SJCRH30 (cell line): ENCODE measurements at places on chromosomes 7 and 10. TPM values are rescaled to one million over a fixed set of nuclear protein-coding genes. Genes with fewer than 3 reads are reported as not detected.

DNA sequence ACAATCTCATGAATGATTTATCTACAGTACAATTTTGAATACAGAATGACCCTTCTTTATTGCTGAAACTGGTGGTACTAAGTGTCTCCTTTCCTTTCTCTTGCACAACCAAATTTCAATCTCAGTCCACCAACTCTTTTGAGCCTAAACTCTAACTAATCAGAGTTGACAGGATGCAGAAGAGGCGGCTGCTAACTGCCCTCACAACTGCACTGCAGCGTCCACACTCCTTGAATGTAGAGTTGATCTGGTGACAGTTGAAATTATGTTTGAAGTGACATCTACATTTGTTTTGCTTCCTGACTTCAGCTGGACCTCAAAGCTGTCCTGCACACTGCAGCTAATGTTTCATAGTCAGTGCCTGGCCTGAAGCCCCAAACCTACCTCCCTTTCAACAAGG, 139.6 kb downstream of the ZMYND11 start:
- no peak for DNase-seq

C10orf105 gene
- total RNA-seq = not detected in 2 replicates

DNA sequence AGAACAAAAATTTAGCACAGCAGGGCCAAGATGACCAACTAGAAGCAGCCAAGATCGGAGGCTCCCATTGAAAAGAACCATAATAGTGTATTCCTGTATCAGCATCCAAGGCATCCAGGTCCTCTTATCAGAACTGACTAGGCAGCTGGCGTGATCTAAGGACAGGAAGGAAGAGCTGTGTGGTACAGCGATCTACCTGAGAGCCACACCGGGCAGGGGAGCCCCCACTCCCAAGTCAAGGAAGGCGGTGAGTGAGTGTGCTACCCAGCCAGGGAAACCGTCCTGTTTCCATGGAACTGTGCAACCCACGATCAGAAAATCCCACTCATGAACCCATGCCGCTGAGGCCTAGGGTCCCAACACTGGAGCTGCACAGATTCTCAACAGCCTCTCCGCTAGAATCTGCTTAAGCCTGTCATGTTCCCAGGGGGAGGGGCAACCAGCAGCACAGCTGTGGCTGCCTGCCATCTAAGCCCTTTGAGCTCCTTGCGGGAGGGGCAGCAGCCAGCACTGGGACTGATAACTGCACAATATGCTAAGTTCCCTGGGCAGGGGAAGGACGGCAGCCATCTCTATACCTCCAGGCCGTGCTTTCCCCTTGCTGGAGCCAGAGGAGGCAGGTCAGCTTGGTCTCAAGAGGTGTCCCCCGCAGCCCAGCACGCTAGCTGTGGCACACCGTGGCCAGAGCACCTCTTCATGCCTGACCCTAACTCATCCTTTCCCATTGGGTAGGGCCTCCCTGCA, 213.0 kb upstream of the SMIM30 start:
- peak; percentile 69 for DNase-seq

DNA sequence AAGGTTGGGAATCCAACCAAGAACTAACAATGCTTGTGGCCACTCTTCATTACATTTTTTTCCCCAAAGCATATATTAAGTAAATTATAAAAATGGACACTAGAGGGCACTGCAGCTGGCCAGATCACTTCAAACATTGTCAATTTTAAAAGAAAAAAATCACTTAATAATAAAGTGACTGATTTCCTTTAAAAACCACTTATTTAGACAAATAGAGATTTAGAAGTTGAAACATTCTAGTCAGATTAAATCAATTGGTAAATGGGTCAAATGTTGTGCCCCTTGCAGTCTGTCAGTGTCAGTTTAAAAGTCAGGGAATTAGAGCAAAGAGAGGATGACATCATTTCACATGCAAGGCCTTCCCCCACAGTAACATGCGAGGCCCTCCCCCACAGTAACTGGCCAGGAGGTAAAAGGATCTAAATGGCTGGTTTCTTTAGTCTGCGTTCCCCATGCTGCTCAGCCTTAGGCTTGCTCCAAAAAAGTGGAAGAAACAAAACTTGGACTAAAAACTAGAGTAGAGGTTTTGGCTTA, 177.9 kb downstream of the SKAP2 start:
- DNase-seq = peak; percentile 73

DNA sequence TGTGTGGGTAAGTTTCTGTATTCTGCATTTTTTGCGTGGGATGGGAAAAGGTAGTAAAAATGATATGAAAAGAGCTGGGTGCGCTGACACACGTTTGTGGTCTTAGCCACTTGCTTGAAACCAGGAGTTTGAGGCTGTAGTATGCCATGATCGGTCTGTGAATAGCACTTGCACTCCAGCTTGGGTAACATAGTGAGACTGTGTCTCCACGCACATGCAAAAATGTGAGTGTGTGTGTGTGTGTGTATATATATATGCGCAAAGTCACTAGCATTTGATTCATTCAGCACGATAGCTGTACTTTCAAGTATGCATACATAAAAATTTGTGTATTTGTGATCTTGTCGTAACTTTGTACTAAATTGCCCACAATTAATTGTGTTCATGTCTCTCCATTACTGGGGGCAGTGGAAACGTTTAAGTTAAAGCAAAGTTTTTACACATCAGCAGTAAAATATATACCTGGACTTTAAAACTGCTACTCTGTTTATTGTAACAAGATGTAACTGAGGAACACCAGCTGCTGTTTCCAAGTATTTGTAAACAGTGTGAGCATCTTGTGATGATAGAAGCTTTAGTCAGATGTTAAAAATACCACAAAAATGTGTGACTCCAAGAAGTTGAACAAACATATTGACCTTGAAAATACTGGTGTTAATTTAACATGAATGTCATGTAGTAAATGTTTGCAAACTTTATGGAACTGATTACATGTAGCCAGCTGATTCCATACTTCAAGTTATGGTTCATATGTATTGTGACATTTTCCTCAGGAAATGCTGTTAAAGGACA, 1.6 kb downstream of the ZRANB1 start:
- peak; percentile 9 for DNase-seq

- DNase-seq = no peak
Measured at GRCh38 chr7:140676306-140676705, 3.6 kb downstream of the ADCK2 start.

- no peak for DNase-seq
Measured at GRCh38 chr7:152196391-152196790, 170.9 kb downstream of the GALNT11 start.
